Umbilical cord (tissue), 2 donors: ENCODE measurements at places on chromosomes 2 and 18. TPM values are rescaled to one million over a fixed set of nuclear protein-coding genes. Genes with fewer than 3 reads are reported as not detected.

- DNase-seq = peak; percentile 25
These were observed 390.7 kb upstream of the TMEFF2 start for GRCh38 chr2:192585418-192585817.

- DNase-seq = peak; percentile 86
These were observed 42.7 kb downstream of the EPAS1 start for GRCh38 chr2:46339676-46340459.

- DNase-seq = no peak
These were observed 246.6 kb downstream of the TFCP2L1 start for GRCh38 chr2:121038431-121038830.

CUL3 gene
- 45.5 TPM for total RNA-seq

GRHL1 gene
- 13.2 TPM for total RNA-seq

SPDYA gene
- total RNA-seq = 1.2 TPM

CYBRD1 gene
- total RNA-seq = 289 TPM
